ENCODE measurements at places on chromosomes 2 and 18.

DNA sequence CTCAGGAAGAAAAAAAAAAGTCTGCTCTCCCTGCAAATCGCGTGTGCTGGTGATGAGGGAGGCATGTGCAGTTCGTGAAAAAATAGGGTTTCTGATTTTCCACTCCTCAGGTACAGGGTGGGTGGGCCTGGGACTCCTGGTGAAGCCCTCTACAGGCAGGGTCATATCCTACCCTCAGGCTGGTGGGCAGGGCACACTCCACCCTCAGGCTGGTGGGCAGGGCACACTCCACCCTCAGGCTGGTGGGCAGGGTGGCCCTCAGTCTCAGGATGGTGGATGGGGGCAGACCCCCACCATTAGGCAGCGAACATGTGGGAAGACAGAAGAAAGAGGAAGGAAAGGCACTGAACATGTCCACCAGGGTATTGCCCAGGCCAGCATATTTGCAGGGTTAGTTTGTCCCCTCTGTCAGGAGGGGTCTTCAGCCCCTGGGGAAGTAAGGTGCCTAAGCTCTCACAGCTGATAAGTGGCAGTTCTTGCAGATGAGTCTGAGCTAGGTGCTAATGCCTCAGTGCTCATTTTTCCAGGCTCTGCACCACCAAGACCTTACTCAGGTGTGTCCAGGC is 95.2 kb upstream of the RAB6C start:
- DNase-seq: no peak

GRCh38 chr2:217222309-217222910 is 362.5 kb upstream of the TNP1 start:
- no peak for DNase-seq

- no peak for DNase-seq
Measured at GRCh38 chr2:178268435-178268834, 74.1 kb downstream of the OSBPL6 start.

DNA sequence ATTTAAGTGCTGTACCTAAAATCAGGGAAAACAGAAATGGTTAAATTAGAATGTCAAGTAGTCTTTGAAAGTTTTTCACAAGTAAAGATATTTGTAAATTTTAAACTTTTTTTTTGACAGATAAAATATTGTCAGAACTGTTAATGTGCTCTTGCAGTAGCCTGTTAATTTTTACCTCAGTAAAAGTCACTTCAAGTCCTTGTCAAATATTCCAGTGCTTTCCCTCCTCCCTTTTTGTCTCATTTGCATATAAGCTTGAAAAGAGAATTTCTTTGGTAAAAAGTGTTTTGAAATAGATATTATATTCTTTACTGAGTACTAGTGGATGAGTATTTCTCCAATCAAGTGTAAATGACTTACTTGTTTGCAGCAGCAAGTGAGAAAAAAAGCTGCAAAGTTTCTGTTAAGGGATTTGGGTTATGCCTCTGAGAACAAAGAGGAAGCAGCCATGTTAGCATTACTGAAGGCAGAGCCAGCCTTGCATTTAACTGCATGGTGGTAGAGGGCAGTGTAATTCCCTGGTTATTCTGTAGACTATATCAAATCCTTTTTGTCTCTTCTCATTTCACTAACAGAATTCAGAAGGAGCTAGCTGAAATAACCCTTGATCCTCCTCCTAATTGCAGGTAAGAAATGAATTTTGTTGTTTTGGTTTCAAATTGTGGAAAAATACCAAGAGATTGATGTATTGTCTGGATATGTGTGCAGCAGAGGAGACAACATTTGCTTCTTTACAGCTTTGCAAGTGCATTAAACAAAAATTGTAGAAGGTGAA is 3.2 kb downstream of the UBE2E3 start:
- DNase-seq: no peak

- no peak for DNase-seq
Measured at GRCh38 chr18:63158012-63158631, 161.4 kb downstream of the BCL2 start.

Measured in stimulated activated CD4-positive, alpha-beta T cell treated with anti-CD3 and anti-CD28 coated beads, Interleukin-12 subunit alpha, Interleukin-12 subunit beta, amount 100 ng/mL, for 48 hours (primary cell).